CD4-positive, alpha-beta T cell (primary cell): ENCODE measurements at places on chromosomes 1 and 21. TPM values are rescaled to one million over a fixed set of nuclear protein-coding genes. Genes with fewer than 3 reads are reported as not detected.

GRCh38 chr1:231106347-231106746, 55.5 kb upstream of the TRIM67 start:
- no peak for DNase-seq

Gene CORT
- not detected for total RNA-seq

GRCh38 chr1:56967900-56968832, 2.4 kb upstream of the C8B start:
- no peak for DNase-seq

- peak; percentile 51 for DNase-seq
These were observed 42.1 kb upstream of the ZNF496 start for GRCh38 chr1:247373721-247374141.

GRCh38 chr1:41576620-41577019, 92.1 kb upstream of the EDN2 start:
- DNase-seq: no peak

Gene PAQR6
- 3.4 TPM for total RNA-seq

DNA sequence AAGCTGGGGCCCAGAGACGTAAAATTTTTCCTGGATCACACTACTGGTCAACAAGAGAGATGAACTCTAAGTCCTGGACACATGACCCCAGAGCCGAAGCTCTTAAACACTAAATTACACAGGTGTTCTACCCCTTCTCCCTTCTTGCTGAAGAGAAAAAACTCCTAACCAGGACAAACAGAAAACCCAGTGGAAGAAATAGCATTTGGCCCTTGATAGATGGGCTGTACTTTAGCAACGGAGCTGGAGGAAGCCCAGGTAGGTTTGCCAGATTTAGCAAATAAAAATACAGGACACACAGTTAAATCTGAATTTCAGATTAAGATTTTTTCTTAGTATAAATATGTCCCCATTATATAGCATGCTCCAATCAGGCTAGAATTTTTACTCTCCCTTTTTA, 72.7 kb downstream of the DIRAS3 start:
- DNase-seq: no peak

Gene GPR37L1
- not detected for total RNA-seq

DNA sequence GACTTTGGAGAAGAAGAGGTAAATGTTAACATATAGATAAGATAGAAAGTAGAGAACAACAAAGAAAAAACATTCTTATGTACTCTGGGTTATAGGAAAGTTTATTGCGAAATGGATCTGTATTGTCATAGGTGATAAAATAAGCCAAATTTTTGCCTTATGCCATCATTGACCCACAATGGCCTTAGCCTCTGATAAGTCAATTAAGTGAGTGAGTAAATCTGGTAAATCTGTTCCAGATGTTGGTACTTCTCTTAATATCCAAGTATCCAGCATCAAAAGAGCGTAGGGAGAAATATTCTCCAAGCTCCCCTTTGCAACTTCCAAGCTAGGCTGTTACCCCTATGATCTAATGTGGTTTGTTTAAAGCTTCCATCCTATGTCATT, 38.3 kb upstream of the CLCA4 start:
- no peak for DNase-seq

Gene HES2
- total RNA-seq: not detected

DNA sequence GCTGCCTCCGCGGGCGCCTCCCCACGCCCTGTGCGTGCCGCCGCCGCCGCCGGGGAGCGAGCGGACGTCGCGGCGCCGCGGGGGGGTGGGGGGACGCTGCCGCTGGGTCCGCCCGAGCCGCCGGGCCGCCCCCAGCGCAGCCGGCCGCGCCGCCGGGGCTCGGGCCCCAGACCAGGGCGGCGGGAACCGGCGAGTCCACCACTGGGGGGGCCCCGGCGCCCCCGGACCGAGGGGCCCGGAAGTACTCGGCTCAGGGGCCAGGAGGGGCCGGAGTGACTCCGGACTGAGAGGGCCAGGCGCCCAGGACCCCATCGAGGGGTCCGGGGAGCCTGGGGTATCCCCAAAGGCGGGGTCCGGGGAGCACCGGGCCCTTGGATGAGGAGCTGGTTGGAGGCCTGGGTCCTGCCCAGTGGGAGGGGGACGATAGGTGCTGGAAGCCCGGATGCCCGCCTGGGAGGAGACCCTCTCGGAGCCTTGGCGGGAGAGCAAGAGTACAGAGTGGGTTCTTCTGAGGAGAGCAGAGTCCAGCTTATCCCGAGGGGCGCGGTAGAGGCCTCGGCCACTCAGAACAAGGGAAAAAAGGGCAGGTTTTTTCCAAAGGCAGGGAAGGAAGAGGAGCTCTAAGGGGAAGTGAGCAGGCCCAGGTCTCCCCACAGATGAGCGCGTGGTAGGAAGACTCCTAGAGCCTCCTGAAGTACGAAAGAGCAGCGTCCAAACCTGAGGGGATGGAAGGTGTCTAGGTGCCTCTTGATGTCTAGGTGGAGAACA, 556 bp downstream of the GMEB1 start:
- peak; percentile 76 for DNase-seq

Gene DISP1
- 1.4 TPM for total RNA-seq

Gene RIPK4
- total RNA-seq: 2.5 TPM

- no peak for DNase-seq
These were observed 787.6 kb downstream of the USP25 start for GRCh38 chr21:16517383-16517782.

DNA sequence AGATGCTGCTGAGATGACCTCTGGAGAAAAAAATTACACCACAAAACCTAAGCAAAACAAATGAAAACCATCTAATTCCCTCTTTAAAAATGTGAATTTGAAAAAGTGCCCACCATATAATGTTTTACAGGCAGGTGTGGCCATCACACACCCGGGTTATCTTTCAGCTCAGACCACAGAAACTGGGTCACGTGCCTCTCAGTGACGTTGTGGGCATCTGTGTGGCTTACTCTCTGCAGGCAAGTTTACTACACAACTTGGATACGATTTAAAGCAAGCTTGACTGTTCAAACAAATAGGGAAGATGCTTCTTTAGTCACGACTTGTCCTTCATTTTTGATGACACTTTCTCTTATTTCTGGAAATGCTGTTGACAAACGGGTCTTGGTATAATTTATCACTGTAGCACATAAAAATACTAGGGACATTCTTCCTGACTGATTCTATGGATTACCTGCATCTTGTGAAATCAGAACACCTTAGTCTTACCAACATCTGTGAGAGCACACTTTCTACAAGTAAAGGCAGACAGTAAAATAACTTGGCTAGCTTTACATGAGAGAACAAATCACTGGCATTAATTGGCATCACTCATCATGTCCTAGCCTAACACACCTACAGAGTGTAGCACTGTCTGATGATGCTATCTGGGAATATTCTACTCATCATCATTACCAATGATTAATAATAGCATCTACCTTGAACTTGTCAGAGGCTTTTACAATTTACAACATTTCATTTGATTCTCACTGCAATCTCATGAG, 89.3 kb upstream of the EDEM3 start:
- DNase-seq: peak; percentile 56

DNA sequence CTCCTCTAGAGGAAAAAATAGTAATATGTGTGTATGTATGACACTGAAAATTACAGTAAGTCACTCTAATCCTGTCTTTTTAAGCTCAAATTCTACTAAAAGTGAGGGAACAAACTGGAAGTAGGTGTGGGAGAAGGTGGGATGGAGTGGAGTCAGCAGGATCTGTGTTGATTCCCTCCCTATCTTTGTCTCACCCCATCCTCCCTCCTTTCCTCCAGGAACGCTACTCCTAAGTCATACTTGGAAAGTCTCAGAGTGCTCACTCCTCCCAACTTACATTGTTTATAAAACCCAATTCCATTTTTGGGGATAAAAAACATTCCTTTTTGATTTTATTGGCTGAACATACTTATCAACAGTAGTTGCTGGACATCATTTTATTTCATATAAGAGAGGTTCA, 14.9 kb upstream of the NUP133 start:
- no peak for DNase-seq

GRCh38 chr1:158008630-158009029, 15.2 kb downstream of the KIRREL1 start:
- no peak for DNase-seq
